NCI-H1930 (cell line): ENCODE measurements at places on chromosomes 2 and 18.

DNA sequence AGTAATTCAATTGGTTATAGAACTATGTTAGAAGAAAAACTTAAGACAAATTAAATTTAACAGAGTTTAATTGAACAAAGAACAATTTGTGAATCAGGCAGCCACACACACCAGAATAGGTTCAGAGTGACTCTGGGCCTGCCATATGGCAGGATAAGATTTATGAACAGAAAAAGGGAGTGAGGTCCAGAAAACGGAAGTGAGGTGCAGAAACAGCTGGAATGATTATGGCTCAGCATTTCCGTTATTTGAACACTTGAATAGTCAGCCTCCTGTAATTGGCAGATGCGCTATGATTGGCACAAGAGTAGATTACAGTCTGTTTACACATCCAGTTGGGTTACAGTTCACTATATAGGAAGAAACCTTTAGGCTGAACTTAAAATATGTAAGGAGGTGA is 99.0 kb downstream of the MBD2 start:
- DNase-seq = no peak

DNA sequence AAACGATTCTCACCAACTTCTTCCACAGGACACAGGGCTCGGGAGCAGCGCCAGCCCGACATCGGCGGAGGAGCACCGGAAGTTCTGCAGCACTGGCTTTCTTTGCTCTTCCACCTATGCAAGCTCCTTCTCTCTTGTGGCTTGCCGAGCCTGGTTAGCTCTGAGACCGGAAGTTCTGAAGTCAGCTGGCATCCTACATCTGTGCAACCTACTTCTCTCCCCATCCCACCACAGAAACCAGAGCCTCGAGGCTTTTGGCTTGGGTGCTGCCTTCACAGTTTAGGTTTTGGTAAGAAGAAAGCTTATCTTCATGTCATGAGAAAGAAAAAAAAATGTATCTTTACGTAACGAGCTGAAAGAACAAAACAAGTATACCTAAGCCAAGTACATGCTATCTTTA is 111.7 kb downstream of the ANKRD44 start:
- DNase-seq = no peak

- no peak for DNase-seq
These were observed 107.0 kb upstream of the PTPRM start for GRCh38 chr18:7459851-7460770.

DNA sequence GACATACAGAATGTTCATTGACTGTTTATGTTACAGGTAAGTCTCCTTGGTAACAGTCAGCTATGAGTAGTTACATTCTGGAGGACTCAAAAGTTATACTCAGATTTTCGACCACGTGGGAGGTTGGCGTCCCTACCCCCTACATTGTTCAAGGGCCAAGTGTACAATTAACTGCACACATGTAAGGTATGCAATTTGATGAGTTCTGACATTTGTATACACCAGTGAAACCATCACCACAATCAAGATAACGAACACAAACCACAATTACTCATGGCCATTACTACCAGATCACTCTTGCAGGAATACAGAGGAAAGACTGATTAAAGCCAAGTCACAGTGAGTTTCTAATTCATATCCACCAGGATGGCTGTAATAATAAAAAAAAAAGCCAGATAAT is 39.6 kb upstream of the LDLRAD4 start:
- DNase-seq = no peak

DNA sequence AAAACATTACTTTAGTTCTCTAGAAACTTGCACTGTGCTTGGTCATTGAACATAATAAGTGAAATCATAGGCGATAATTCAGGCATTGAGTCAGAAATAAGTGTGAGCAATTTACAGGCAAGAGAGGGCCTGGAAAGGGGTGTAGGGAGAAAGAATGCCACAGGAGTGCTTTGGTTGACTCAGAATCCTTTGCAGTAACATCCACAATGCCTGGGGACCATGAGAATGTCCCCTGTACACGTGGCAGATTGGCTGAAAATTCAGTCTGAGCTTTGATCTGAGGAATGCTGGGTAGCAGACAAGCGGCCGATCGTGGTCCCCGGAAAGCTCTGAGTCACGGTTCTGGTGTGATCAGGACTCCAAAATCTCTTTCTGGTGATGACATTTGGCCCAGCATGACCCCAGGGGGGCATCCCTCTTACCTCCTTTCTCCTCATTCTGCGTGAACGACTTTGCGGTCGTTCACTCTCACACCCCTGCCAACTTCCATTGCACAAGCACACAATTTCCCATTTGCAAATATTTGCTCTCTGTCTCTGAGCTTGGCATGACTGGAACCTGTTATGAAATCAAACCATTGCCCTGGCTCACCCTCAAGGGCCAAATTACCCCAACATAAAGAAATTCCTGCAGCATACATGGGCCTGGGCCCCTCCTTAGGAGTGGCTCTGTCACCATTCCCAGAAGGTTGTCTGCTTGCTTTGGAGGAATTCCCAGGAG is 305.0 kb upstream of the EPAS1 start:
- DNase-seq = no peak

GRCh38 chr2:10635430-10635829 is 54.3 kb downstream of the NOL10 start:
- DNase-seq = no peak

GRCh38 chr2:165443511-165443910 is 26.0 kb upstream of the CSRNP3 start:
- DNase-seq = no peak

DNA sequence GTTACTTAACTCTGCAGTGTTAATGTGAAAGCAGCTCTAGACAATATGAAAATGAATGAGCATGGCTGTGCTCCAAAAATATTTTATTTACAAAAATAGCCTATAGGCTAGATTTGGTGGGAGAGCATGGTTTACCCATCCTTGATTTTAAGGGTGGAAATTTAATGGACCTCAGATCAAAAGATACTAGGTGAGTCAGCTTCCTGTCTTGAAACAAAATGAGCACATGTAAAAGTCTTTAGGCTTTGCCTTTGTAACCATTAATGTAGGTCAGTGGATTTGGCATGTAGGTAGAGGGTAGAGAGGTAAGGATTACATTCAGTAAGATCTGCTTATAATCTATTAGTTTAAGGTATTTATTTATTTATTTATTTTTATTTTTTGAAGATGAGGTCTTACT is 72.7 kb downstream of the GREB1L start:
- no peak for DNase-seq

DNA sequence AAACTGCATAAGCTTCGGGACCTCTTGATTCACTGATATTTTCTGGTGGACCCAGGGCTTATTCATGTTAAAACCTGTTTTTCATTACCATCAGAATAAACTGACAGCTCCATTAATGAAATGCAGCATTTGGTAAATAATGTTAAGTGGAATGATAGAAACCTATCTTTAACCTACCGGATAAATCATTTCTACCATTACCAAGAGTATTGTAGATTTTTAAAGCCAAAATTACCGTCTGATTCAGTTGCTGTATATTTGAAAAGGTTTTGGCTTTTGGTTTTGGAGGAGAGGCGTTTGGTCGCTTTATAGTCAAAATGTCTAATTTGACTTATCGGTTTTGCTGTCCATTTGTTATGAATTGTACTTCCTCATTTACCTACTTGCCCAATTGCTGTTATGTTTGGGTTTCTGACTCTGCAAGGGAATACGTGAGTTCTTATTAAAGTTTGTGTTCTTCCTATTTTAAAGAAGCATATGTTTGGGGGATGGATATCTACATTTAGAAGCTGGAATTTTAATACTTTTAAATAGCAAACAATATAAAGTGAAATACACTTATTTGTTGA is 1.0 kb upstream of the CUL3 start:
- no peak for DNase-seq

- DNase-seq = no peak
These were observed 21.2 kb downstream of the PTRHD1 start for GRCh38 chr2:24771764-24772586.

GRCh38 chr2:50328680-50329079 is 703.3 kb downstream of the NRXN1 start:
- no peak for DNase-seq

GRCh38 chr2:189305291-189305943 is 125.9 kb upstream of the COL5A2 start:
- no peak for DNase-seq

DNA sequence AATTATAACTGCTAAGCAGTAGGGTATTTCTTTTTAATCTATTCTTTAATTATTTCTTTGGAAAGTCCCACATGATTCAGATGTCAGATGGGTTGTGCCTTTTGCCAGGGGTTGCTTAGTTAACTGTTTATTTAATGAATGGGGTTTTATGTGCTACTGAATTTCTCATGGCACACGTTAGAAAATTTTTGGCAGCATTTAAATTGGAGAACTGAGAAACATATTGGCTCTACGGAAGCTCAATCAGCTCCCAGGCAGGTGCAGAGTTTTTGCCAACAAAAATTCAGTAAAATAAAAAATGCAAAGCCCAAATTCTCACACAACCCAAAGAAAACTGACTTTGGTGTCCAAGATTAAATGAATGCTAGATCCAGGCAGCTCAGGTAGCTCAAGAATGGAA is 467.2 kb downstream of the NRXN1 start:
- no peak for DNase-seq

- no peak for DNase-seq
These were observed 35.5 kb upstream of the TAF1B start for GRCh38 chr2:9807555-9808305.

GRCh38 chr2:228329282-228329681 is 147.8 kb upstream of the SPHKAP start:
- DNase-seq = no peak

DNA sequence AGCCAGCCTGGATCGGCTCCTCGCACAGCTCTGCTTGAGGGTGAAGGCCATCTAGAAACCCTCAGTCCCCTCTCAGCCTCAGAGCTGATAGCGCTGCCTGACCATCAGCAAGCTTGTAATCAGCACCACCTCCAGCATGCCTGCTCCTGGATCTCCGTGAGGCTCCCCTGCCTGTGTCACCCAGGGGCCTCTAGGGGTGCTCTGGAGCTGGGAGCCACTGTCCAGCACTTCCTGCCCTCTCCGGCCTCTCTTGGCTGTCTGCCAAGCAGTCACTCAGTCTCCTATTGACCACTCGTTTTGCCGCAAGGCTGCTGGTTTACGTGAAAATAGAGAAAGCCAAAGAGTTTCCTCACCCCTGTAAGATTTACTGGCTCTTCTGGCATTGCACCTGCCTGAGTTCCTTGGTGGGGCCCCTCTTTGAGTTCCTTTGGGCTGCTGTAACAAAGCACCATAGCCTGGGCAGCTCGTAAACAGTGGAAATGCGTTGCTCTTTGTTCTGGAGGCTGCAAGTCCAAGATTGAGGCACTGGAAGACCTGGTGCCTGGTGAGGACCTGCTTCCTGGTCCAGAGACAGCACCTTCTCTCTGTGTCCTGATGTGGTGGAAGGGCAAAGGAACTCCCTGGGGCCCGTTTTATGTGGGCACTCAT is 17.9 kb downstream of the CAPN10 start:
- no peak for DNase-seq

GRCh38 chr2:157777427-157777826 is 98.7 kb downstream of the ACVR1 start:
- DNase-seq = no peak

DNA sequence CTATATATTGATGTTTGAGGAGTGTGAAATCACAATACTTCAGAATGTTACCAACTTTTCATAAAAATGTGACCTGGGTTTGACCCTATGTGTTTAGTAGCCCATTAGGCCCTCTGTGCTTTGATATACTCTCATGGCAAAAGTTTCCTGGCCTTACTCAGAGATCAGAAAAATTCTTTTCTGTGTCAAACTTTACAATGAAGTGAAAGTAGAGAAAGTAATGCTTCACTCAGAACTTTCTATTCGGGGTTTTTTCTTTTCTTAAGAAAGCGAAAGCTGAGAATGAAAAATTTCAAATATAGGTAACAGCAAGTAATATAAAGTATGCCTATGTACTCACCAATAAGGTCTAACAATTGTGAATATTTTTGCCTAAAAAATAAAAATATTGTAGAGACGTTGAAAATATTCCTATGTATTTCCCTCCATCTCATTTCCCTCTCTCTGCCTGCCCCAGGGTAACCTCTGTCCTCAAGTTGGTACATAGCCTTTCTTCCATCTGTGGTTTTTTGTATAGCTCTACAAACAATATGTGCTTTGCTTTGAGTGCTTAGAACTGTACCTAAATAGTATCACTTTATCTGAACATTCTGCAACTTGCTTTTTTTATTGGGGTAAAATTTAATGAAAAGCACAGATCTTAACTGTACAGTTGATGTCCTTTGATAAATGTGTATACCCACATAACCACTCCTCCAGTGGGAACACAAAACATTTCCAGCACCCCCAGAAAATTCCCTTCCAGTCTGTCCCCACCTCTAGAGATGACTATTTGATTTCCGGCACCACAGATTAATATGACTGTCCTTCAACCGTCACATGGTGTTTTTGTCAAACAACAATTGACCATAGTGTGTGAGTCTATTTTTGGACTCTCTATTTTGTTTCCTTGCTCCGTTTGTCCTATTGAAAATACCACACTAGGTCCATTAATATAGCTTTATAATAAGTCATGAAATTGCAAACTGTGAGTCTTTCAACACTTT is 10.3 kb upstream of the ACKR3 start:
- no peak for DNase-seq

DNA sequence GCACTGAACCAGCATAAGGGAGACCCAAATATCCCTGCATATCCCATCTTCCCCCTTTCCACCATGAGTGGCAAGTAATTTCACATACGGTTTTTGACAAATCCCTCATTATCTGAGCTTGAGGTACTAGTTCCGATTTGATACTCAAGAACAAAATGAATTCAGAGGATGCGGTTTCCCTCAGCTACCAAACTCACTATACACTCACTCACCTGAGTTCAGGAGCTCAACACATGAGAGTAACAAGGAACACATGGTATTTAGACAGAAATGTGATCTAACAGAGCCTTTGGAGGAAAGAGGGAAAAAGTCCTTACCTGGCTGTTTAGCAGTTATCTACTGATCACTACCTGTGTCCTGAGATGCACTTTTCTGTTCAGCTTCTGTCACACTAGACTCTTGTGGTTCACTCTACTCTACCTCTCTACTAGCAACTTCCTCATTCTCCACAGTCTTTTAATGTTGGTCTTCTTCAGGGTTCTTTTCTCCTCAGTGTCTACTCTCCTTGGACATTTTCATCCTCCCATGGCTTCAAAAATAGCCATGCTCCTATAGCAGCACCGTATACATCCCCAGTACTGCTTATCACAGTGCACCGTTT is 25.1 kb downstream of the ASXL2 start:
- no peak for DNase-seq

- DNase-seq = no peak
These were observed 2.8 kb downstream of the PRKCE start for GRCh38 chr2:45654250-45654649.

GRCh38 chr2:2056531-2056930 is 274.5 kb downstream of the MYT1L start:
- no peak for DNase-seq

DNA sequence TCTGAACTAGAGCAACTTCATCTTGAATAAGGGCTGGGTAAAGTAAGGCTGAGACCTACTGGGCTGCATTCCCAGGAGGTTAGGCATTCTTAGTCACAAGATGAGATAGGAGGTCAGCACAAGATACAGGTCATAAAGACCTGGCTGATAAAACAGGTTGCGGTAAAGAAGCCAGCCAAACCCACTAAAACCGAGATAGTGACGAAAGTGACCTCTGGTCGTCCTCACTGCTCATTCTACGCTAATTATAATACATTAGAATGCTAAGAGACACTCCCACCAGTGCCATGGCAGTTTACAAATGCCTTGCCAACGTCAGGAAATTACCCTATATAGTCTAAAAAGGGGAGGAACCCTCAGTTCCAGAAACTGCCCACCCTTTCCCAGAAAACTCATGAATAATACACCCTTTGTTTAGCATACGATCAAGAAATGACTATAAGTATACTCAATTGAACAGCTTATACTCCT is 109.1 kb downstream of the FIGN start:
- DNase-seq = no peak

- DNase-seq = no peak
These were observed 13.7 kb downstream of the ADRA2B start for GRCh38 chr2:96102596-96103186.

GRCh38 chr2:161886248-161886647 is 187.8 kb downstream of the DPP4 start:
- DNase-seq = no peak
